A375 (cell line): ENCODE measurements at places on chromosomes 1 and 21. TPM values are rescaled to one million over a fixed set of nuclear protein-coding genes. Genes with fewer than 3 reads are reported as not detected.

Gene GJA5
- 1.2 and 1.3 TPM in 2 replicates for total RNA-seq

Gene MACO1
- total RNA-seq = 12.9 and 13.0 TPM in 2 replicates

Gene NDUFV3
- total RNA-seq = 39.3 and 41.5 TPM in 2 replicates

Gene LENEP
- total RNA-seq = not detected in 2 replicates

Gene LCE1A
- total RNA-seq = not detected in 2 replicates

Gene OR2L13
- total RNA-seq = not detected in 2 replicates

Gene REN
- 0.08 TPM in 1 of 2 replicates, not detected in the other for total RNA-seq

Gene LZIC
- 29.5 and 31.2 TPM in 2 replicates for total RNA-seq

Gene DTL
- 60.8 and 63.2 TPM in 2 replicates for total RNA-seq

Gene CDCA8
- total RNA-seq = 18.6 and 24.2 TPM in 2 replicates

Gene NECAP2
- total RNA-seq = 48.8 and 53.9 TPM in 2 replicates

Gene ALX3
- not detected in 2 replicates for total RNA-seq
